Stimulated activated CD8-positive, alpha-beta memory T cell treated with anti-CD3 and anti-CD28 coated beads, Interleukin-7, amount 100 ng/mL, for 1 hour (primary cell): ENCODE measurements at places on chromosomes 6 and 20.

- DNase-seq: no peak
Measured at GRCh38 chr6:6865611-6866010, 242.2 kb upstream of the RREB1 start.

GRCh38 chr6:164322533-164322932 is 908.0 kb downstream of the QKI start:
- DNase-seq: no peak

- no peak for DNase-seq
Measured at GRCh38 chr20:62360854-62361798, 6.0 kb downstream of the LAMA5 start.

DNA sequence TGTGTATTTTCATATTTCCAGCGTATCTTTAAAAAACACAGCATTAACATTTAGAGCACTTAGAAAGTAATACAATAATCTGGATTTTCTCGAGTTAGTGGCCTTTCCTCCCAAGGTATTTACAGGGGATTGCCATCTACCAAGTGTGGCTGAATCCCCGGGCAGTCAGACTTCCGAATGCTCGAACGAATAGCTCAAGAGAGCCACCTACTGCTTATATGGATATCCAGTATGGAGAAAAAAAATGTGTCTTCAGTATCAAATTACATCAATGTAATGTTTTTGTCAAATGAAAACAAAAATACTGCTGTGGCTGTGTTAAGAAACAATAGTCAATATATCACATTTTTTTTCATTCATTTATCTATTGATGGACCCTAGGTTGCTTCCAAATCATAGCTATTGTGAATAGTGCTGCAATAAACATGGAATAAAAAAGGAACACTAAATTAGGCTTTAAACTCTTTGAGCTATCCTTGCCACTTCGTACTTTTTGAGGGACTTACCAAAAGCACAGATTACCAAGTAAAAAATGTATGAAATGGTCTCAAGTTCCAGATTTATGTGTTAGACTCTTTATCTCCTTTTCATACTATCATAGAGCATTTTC is 654.5 kb upstream of the PTCHD4 start:
- no peak for DNase-seq

DNA sequence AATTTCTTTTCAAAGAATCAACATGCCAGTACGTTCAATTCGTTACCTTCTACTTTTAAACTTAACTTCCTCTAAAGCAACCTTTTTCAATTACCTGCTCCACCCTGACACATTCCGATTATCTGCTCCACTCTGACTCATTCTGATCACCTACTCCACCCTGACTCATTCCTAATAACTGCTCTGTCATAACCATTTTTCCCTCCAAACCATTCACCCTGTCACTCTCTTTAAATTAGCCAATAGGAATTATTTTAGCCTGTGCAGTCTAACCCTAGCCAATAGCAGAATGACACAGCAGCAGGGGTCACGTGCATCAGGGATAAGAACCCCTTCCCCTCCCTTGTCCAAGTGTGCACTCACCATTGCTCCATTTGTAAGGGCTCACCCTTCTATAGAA is 557.4 kb upstream of the EYS start:
- no peak for DNase-seq
